ENCODE measurements at places on chromosomes 6 and 20.

DNA sequence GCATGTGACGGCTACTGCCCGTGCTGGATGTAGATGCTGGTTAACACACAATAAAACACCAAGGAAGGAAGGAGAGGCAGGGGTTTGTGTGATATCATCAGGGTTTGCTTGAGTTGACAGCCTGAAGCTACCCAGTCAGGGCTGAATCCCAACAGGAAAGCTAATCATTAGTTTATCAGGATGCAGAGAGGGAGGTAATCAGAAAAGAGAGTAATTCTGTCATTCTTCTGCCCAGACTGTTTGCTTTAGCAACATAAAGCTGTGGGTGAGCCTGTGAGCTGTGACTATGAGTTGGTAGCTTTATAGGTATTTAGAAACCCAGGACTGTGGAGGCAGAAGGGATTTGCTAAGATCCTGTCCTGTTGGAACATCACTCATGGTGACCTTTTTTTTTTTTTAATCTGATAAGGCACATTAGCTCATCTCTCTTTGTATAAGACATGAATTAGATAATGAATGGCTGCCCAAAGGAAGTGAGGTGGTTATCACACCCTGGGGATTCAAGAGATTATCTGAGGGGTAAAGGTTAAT, 79.3 kb downstream of the CAP2 start:
- DNase-seq: no peak

GRCh38 chr20:1434571-1435336, 31.9 kb downstream of the NSFL1C start:
- peak; percentile 71 for DNase-seq

GRCh38 chr6:45688180-45688579, 310.4 kb upstream of the SUPT3H start:
- no peak for DNase-seq

GRCh38 chr20:13745784-13746183, 38.9 kb downstream of the ESF1 start:
- no peak for DNase-seq

DNA sequence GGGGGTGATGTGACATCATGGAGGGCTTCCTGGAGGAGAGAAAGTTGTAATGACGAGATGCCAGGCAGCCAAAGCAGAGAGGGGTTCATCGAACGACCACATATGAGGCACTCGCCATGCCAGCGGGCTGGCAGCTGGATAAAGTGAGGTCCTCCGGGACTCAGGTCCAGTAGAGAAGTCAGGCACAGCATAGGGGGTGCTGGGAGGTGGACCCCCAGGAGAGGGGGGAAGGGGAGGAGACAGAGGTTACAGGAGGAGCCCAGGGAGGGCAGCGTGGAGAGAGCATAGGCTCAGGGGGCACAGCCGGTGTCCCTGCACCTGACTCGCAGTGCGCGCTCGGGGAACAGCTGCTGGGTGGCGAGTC, 174.7 kb downstream of the BMP7 start:
- DNase-seq: no peak

GRCh38 chr20:10579942-10580341, 93.9 kb downstream of the JAG1 start:
- DNase-seq: no peak

DNA sequence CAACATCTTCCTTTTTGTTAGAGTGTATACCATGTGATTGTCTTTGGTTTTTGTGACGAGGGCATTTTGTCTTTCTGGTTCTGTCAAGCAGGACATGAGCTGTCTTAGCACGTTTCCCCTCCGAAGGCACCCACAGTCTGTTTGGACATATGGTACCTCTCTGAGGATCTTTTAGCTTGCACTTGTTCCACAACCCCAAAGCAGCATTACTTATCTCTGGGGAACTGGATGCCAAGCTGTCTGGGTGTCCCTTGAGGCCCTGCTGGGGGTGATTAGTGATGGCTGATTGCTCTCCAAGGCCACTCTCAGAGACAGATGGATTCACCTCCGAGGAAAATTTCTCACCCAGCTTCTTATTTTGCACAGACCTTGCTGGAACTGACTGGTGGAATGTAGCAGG, 445.0 kb upstream of the CHD6 start:
- no peak for DNase-seq

DNA sequence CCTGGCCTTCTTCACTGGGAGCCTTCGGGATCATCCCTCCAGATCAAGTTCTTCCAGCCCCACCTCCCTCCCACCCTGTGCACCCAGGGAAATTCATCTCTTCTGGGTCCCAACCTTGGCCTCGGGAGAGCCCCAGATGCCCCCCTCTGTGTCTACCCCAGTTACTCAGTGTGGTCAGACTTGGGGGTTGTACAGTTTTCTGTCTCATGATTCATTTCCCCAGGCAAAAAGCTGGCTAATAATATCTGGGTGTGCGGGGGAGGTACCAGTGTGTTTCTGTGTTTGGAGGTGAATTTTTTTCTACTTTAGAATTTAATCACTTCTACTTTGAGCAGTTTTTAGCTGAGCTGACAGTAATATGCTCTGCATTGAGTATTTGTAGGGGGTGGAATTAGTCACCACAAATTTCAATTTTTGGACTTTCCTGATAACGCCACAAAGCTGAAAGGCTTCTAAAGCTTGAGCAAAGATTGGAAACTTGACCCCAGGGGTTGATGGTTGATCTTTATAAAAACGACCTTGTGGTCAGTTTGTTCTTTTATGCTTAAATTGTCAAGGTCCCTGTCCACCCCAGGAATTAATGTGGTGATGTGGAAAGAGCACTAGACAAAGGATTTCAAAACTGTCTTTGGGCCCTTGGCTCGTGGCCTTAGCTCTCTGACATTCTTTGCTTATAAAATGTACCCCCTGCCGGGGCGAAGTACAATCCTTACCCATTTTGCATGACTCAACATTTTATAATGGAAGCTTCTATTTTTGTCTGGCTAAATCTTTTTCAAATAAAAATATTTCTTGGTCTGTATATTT, 284.7 kb upstream of the TAB2 start:
- peak; percentile 93 for DNase-seq

GRCh38 chr6:162882801-162883481, 155.2 kb downstream of the PACRG start:
- DNase-seq: no peak

DNA sequence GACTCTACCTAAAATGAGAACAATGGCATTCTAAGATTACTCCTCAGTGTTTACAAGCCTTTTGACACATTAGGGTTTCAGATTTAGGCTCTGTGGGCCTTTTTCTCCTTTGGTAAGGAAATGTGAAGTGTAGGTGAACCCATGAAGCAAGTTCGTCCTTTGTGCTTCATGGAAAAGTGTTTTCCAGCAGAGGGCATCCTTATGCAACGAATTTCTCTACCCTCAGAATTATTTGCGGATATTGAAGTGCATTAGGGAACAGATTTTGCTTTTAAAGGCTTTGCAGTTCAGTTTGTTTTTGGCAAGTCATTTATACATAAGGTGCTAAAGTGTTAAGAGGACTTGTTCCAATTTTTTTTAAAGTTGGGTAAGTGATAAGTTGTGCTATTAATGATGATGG, 55.7 kb upstream of the FERMT1 start:
- no peak for DNase-seq

- no peak for DNase-seq
Observed at GRCh38 chr6:156771047-156771446, 6.1 kb upstream of the ARID1B start.

- no peak for DNase-seq
Observed at GRCh38 chr6:414447-414846, 22.9 kb downstream of the IRF4 start.

DNA sequence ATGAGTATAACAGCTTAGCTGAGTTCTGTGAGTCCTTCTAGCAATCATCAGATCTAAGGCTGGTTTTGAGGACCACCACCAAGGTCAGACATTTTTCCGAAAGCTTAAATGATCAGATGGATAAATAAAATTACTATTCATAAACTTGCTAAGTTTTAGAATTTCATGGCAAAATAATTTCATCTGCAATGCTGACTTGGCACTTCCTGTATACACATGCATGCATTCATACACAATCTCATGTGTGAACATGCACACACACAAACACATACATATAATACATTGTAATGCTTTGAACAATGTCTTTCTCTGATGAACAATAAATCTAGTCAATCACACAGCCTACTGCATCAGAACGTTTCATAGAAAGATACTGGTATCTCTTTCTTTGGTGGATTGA, 1068.3 kb downstream of the HACE1 start:
- DNase-seq: no peak

DNA sequence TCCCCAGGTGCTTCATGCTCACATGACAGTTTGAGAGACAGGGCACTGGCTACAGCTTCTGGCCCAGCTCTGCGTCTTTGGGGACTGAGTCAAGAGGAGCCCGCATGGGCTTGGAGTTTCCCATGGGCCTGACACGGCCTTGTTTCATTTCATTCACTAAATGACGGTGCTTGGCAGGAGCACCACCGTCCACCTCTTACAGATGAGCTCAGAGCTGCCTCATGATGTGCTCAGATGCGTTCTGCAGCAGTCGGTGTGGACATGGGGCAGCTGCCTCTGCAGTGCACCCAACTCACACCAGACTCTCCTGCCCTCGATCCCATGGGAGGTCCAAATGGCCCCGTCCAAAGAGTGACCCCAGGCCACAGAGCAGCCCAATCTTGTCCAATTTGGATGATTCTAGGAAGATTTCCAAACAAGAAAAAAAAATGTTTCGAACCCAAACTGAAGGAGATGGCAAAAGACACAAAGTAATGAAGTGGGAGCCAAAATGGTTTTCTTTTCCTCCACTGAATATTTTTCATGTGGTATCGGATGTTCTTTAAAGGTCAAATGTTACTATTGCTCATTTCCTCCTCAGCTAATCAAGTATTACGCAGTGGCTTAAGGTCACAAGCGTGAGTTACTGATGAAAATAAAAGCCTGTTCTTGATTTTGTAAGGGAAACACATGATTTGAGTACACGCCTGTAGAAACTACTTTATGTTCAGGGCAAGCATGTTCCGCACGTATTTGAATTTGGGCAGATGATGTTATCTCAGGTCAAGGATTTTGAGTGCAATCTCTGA, 524.2 kb downstream of the CDH26 start:
- DNase-seq: no peak

GRCh38 chr20:35586751-35587425, 28.7 kb upstream of the SPAG4 start:
- no peak for DNase-seq

All from AG09309 (cell line).